Activated naive CD4-positive, alpha-beta T cell treated with anti-CD3 and anti-CD28 coated beads for 36 hours (primary cell): ENCODE measurements at places on chromosomes 4 and X. TPM values are rescaled to one million over a fixed set of nuclear protein-coding genes. Genes with fewer than 3 reads are reported as not detected.

GRCh38 chrX:31931225-31931624 lies 859.4 kb upstream of the FTHL17 start:
- H3K27me3 ChIP-seq: no peaks in the 10 kb centered on the region
- H3K4me3 ChIP-seq: no peak overlapping the region
- no peaks in the 10 kb centered on the region for H3K36me3 ChIP-seq
- DNase-seq: no peak

DNA sequence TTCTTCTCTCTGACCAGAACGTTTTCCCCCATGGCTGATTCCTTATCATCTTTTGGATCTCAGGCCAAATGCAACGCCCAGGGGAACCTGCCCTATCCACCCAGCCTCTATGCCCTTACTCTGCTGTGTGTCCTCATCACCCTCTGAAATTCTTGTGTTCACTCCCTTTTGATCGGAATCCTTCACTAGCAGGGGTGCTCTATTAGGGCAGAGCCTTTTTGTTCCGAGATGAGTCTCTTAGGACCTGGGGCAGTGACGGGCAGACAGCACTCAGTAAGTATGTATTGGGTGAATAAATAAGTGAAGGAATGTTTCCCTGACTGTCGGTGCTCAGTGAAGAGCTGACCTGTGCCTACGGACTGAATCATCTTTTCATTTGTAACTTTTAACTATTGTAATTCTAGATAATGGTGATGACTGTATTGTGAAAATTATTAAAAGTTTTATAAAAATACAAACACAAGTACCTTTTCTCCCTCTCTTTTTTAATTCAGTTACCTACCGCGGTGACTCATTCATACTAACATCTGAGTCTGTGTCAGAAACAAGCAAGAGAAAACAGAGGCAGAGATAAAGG lies 4.8 kb upstream of the TENM3 start:
- no peaks in the 10 kb centered on the region for H3K36me3 ChIP-seq
- H3K4me1 ChIP-seq: no peaks in the 10 kb centered on the region
- no peak for DNase-seq
- H3K27ac ChIP-seq: no peak overlapping the region
- no peaks in the 10 kb centered on the region for H3K27me3 ChIP-seq

GRCh38 chr4:95500361-95500760 lies 48.4 kb downstream of the UNC5C start:
- H3K36me3 ChIP-seq: no peaks in the 10 kb centered on the region
- no peak for DNase-seq
- no peak overlapping the region for H3K4me3 ChIP-seq
- H3K4me1 ChIP-seq: no peaks in the 10 kb centered on the region
- peaks cover 3% of the 10 kb centered on the region for H3K27me3 ChIP-seq
- H3K27ac ChIP-seq: no peak overlapping the region

- H3K36me3 ChIP-seq: no peaks in the 10 kb centered on the region
- H3K27ac ChIP-seq: no peak overlapping the region
- peaks cover 5% of the 10 kb centered on the region for H3K4me1 ChIP-seq
- H3K4me3 ChIP-seq: no peak overlapping the region
Measured at GRCh38 chrX:134191281-134191680, 45.7 kb upstream of the CCDC160 start.

- H3K36me3 ChIP-seq: no peaks in the 10 kb centered on the region
- H3K27ac ChIP-seq: no peak within 1 kb of the TSS
- H3K4me1 ChIP-seq: peaks cover 4% of the 10 kb centered on the region
Measured at GRCh38 chrX:37349221-37350033, at the start of gene PRRG1. PRRG1 (plus strand) TSS chrX:37349364; CDS start chrX:37406250, 56,886 bp downstream.

DNA sequence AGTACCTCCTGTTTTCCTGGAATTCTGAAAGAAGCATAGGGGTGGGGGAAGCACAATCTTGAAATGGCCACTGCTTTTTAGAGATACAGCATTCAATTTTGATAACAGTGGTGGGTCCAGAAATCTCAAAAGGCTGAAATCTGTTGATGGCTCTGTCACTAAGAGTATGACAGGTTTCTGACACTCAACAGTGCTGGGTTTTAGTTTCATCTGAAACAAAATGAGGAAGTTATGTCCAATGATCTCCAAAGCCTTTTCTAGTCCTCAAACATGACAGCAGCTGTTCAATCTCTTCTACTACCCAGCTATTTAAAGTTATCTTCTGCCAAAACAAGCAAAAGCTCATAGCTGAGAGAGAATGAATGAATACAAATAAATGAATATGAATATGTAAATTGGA lies 110.5 kb downstream of the IL1RAPL1 start:
- DNase-seq: no peak
- H3K4me3 ChIP-seq: no peak overlapping the region

DNA sequence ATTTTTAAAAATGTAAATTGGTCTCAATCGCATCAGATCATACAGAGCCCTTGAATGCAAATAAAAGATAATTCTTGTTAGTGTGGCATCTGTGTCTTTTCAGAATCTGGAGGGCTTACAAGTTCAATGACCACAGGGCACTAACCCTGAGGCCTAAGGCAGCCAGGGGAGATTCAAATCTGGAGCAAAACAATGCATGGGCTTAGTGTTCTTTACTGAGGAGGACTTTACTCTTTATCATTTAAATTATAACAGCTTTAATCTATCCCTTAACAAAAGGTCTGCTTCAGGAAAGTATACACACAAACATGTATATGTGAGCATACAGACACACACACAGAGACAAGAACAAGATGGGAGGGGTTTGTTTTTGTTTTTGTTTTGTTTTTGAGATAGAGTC lies 51.0 kb upstream of the NSUN7 start:
- no peak for DNase-seq
- H3K27ac ChIP-seq: no peak overlapping the region
- no peaks in the 10 kb centered on the region for H3K27me3 ChIP-seq
- no peaks in the 10 kb centered on the region for H3K36me3 ChIP-seq

DNA sequence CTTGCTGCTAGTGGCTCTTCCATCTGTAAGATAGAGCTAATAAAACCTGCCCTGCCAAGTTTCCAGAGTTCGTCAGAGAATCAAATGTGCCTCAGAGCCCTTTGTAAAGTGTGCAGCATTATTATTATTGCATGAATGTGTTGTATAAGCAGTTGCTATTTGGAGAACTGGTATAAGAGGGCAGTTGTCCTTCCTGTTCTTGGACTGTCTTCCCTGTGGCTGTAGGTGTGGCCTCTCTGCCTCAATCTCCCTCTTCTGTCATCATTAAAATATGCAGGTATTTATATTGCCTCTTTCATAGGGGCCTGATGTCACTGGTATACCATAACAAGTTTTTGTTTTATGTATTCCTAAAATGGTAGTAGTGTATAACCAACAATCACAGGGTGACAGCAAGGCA lies 3.8 kb downstream of the MTM1 start:
- DNase-seq: no peak
- H3K36me3 ChIP-seq: no peaks in the 10 kb centered on the region
- H3K27ac ChIP-seq: peak overlapping the region; percentile 97
- H3K27me3 ChIP-seq: no peaks in the 10 kb centered on the region
- peak overlapping the region; percentile 71 for H3K4me3 ChIP-seq

- H3K36me3 ChIP-seq: no peaks in the 10 kb centered on the region
- H3K27me3 ChIP-seq: no peaks in the 10 kb centered on the region
- H3K4me3 ChIP-seq: no peak overlapping the region
- no peak for DNase-seq
- no peaks in the 10 kb centered on the region for H3K4me1 ChIP-seq
Measured at GRCh38 chrX:121479406-121479805, 432.0 kb downstream of the GLUD2 start.

DNA sequence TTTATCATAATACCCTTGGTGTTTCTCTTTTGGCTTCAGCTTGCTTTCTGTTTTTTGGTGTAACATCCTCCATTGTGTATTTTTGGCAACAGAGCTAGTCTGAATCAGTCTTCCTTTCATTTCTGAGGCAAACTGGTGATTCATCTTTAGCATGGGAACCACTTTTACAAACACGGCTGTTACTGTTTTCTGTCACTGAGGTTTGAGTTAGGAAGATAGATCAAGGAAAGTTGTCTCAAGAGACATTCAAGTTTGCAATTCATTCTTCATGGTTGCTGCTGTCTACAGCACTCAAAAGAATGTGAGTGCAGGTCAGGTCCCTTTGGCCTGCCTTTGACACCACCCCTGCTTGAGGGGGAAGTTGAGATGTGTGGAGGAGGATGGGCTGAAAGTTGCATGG lies 36.3 kb downstream of the IL21 start:
- DNase-seq: peak; percentile 42
- no peaks in the 10 kb centered on the region for H3K27me3 ChIP-seq
- peaks cover 65% of the 10 kb centered on the region for H3K4me1 ChIP-seq
- peak overlapping the region; percentile 100 for H3K27ac ChIP-seq

- no peak overlapping the region for H3K4me3 ChIP-seq
- DNase-seq: no peak
- no peaks in the 10 kb centered on the region for H3K36me3 ChIP-seq
- H3K4me1 ChIP-seq: no peaks in the 10 kb centered on the region
Measured at GRCh38 chrX:14359727-14360126, 169.6 kb upstream of the GLRA2 start.

DNA sequence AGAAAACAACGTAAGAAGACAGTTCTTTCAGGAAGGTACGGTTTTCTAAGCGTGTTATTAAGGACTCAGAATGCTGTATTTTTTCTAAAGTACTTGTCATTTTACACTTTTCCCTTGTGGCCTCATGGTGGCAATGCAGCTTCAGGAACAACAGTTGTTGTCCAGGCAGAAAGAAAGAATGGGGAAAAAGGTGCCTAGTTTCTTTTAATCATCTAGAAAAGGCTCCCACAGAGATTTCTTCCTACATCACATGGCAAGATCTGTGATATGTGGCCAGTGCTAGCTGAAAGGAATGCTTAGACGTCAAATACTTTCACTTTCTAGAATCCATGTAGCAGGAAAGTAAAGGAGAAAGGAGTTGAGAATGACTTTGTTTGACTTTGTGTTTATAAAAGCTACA lies 49.0 kb upstream of the TRAM1L1 start:
- no peaks in the 10 kb centered on the region for H3K4me1 ChIP-seq
- no peaks in the 10 kb centered on the region for H3K36me3 ChIP-seq
- no peak overlapping the region for H3K27ac ChIP-seq
- no peaks in the 10 kb centered on the region for H3K27me3 ChIP-seq
- H3K4me3 ChIP-seq: no peak overlapping the region

DNA sequence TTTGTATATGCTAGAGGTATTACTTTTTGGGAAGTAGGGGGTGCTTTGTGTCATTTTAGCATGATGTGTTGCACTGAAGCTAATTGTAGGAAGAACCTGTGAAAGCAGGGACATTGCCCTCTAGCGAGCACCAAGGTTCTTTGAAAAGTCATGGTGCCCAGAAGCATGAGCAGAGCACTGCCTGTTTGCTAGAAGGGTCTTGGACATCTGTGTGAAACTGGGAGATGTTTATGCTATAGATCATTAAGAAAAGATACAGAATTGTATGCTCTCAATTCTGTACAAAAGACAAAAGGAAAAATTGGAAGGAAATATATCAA lies 14.7 kb downstream of the GRPR start:
- H3K36me3 ChIP-seq: no peaks in the 10 kb centered on the region
- peaks cover 3% of the 10 kb centered on the region for H3K27me3 ChIP-seq
- peaks cover 4% of the 10 kb centered on the region for H3K4me1 ChIP-seq
- DNase-seq: peak; percentile 13

Gene OPHN1
- total RNA-seq: not detected

Gene TNIP3
- total RNA-seq: 1.8 TPM

Gene ARSD
- 0.50 TPM for total RNA-seq

Gene ASMT
- total RNA-seq: not detected

Gene MND1
- 52.6 TPM for total RNA-seq

Gene PCYT1B
- total RNA-seq: 0.17 TPM
